ENCODE measurements at places on chromosomes 3 and 15.

DNA sequence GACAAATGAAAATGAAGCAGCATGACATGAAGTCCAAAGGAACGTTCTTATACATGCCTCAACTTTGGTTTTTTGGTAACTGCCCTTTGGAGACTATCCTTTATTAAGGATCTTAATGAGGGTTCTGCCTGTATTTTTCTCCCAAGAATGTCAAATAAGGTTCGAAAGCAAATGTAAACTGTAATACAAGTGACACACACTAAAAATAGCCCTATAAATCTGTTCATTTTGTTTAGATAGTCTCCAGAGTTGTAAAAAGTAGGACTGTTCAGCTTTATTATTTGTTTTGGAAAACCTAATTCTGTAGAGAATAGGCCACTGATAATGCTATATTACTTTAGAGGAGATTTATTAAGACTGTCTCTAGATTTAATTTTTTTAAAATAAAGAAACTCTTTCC, 80.5 kb upstream of the CDIN1 start:
- H3K4me1 ChIP-seq = no peaks in the 10 kb centered on the region
- H3K4me3 ChIP-seq = no peak overlapping the region
- no peak overlapping the region for H3K27ac ChIP-seq
- no peaks in the 10 kb centered on the region for H3K36me3 ChIP-seq
- H3K27me3 ChIP-seq = no peaks in the 10 kb centered on the region
- DNase-seq = no peak

GRCh38 chr15:53462651-53463050, 296.8 kb downstream of the WDR72 start:
- H3K27ac ChIP-seq = no peak overlapping the region
- no peak for DNase-seq
- H3K27me3 ChIP-seq = no peaks in the 10 kb centered on the region

DNA sequence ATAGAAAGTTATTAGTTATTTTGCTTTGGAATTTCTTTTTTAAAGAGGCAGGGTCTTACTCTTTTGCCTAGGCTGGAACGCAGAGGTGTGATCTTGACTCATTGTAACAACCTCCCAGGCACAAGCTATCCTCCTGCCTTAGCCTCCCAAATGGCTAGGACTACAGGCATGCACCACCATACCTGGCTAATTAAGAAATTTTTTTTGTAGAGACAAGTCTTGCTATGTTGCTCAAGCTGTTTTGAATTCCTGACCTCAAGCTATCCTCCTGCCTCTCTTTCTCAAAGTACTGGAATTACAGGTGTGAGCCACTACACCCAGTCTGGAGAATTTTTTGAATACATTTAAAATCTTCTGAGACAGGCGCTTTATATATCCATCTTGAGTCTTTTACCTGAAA, 49.5 kb downstream of the IQGAP1 start:
- no peaks in the 10 kb centered on the region for H3K27me3 ChIP-seq
- no peak overlapping the region for H3K27ac ChIP-seq
- peaks cover 7% of the 10 kb centered on the region for H3K36me3 ChIP-seq
- no peak overlapping the region for H3K4me3 ChIP-seq

- H3K36me3 ChIP-seq = no peaks in the 10 kb centered on the region
- no peak for DNase-seq
- H3K27ac ChIP-seq = no peak overlapping the region
- peaks cover 19% of the 10 kb centered on the region for H3K4me1 ChIP-seq
- peaks cover 3% of the 10 kb centered on the region for H3K27me3 ChIP-seq
- no peak overlapping the region for H3K4me3 ChIP-seq
Observed at GRCh38 chr3:186359078-186359477, 3.0 kb downstream of the DGKG start.

DNA sequence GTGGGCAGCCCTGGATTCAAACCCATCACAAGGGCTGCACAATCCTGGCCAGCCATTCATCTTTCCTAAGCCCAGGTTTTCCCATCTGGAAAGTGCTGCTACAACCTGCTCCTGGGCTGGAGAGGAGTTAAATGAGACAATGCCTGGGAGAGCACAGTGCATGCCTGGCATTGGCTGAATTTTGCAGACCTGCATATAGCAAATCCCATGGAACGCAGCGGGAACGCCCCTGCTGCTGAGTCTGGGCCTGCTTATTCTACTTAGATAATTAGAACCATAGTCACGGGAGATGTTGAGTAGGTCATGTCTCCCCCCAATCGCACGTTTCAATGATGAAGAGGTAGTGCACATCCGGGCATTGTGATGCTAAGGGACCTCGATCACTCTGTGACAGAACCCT, 46.6 kb downstream of the ABTB1 start:
- H3K36me3 ChIP-seq = no peaks in the 10 kb centered on the region
- no peak overlapping the region for H3K27ac ChIP-seq
- DNase-seq = no peak
- H3K4me1 ChIP-seq = no peaks in the 10 kb centered on the region
- no peaks in the 10 kb centered on the region for H3K27me3 ChIP-seq

GRCh38 chr3:39541917-39542329, 74.4 kb downstream of the MOBP start:
- no peak overlapping the region for H3K27ac ChIP-seq
- H3K27me3 ChIP-seq = no peaks in the 10 kb centered on the region
- DNase-seq = no peak
- no peaks in the 10 kb centered on the region for H3K4me1 ChIP-seq
- H3K36me3 ChIP-seq = no peaks in the 10 kb centered on the region

DNA sequence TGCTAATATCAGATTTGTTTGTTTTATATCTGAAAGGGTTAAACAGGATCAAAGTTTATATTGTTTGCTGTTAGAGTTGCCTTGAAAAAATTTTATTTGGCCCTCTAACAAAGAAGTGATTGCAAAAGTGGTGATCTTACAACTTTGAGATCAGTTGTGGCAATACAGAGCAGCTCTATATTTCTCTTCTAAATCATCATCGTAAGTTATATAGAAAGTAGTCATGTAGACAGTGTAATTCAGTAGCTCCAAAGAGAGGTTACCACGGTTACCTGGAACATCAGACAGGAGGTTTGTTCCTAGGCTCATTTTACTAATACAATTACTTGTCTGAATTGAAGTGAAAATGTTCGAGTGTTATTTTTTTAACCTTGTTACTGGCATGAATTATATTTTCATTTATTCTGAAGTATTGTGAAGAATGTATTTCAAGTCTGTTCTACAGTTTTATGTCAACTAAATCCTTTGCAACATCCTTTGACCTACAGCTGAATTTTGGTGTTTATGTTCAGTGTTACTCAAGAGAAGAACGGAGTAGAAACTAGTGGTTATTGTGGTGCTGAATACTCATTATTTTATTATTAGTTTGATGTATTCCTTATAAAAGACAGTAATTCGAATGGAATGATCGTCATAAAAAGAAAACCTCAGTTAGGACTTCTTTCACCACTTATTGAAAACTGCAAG, 214.2 kb downstream of the NAALADL2 start:
- no peak overlapping the region for H3K4me3 ChIP-seq
- no peaks in the 10 kb centered on the region for H3K4me1 ChIP-seq
- no peak for DNase-seq
- H3K36me3 ChIP-seq = no peaks in the 10 kb centered on the region
- no peak overlapping the region for H3K27ac ChIP-seq

- no peak overlapping the region for H3K27ac ChIP-seq
- no peaks in the 10 kb centered on the region for H3K27me3 ChIP-seq
- no peak overlapping the region for H3K4me3 ChIP-seq
- peaks cover 62% of the 10 kb centered on the region for H3K36me3 ChIP-seq
- DNase-seq = no peak
Observed at GRCh38 chr3:142492184-142492583, 44.3 kb upstream of the XRN1 start.

DNA sequence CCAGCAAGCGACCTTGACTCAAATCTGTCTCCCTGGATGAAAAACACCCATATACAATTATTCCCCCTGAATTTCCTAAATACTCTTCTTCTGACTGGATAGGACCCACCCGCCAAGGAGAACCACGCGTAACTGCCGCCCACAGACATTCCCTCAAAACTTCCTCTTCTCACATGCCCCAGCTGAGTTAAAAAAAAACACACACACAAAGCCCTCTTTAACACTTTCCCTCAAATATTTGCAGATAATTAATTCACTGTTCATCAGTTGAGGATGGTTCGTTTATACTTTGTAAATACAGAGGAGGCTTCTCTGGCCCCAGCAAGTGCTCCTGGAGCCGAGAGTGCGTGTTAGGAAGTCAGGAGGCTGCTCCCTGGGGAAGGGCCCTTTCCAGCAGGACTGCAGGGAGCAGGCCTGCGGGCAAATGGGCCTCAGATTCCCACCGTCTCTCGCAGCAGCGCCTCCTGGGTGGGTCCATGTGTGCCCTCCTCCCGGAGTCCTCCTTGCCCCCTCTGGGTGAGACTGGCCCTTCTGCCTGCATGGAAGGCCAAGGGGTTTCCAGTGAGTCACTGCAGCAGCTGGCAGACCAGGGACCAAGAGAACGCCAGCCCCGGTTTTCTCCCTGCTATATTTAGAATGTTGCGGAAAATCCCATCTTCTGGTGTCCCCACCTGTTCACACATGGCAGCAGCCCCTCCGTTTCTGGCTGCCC, 46.8 kb downstream of the MGLL start:
- peaks cover 13% of the 10 kb centered on the region for H3K4me1 ChIP-seq
- no peaks in the 10 kb centered on the region for H3K27me3 ChIP-seq
- H3K36me3 ChIP-seq = no peaks in the 10 kb centered on the region
- peak; percentile 30 for DNase-seq

- peaks cover 6% of the 10 kb centered on the region for H3K27me3 ChIP-seq
- DNase-seq = no peak
- no peak overlapping the region for H3K27ac ChIP-seq
Observed at GRCh38 chr15:57883701-57884100, 177.2 kb downstream of the POLR2M start.

GRCh38 chr15:75095594-75095993, 72.2 kb downstream of the PPCDC start:
- H3K4me3 ChIP-seq = no peak overlapping the region
- H3K27me3 ChIP-seq = no peaks in the 10 kb centered on the region
- no peaks in the 10 kb centered on the region for H3K36me3 ChIP-seq
- H3K27ac ChIP-seq = no peak overlapping the region

DNA sequence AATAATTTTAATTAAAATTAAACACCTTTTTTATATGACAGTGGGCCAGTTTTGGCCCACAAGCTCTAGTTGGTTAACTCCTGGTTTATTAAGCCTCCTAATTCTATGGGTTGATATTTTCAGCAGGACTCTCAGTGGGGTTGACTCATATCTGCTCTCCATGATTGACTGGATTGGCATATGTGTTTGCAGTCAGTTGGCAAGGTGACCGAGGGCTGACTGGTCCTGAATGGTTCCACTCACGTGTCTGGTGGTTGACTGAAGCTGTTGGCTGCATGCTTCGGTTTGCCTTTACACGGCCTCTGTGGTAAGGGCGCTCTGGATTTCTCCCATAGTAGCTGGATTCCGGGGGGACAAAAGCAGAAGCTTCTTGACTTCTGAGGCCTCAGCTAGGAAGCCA, 65.3 kb upstream of the ZNF280D start:
- peaks cover 5% of the 10 kb centered on the region for H3K4me1 ChIP-seq
- H3K36me3 ChIP-seq = no peaks in the 10 kb centered on the region
- no peak overlapping the region for H3K27ac ChIP-seq

GRCh38 chr3:57733790-57734189, 22.3 kb upstream of the SLMAP start:
- H3K27ac ChIP-seq = no peak overlapping the region
- no peaks in the 10 kb centered on the region for H3K27me3 ChIP-seq
- no peak overlapping the region for H3K4me3 ChIP-seq

- peak; percentile 47 for DNase-seq
- H3K4me1 ChIP-seq = peaks cover 3% of the 10 kb centered on the region
- no peaks in the 10 kb centered on the region for H3K36me3 ChIP-seq
- H3K27ac ChIP-seq = no peak overlapping the region
Observed at GRCh38 chr15:65189102-65189740, 4.1 kb upstream of the CLPX start.

DNA sequence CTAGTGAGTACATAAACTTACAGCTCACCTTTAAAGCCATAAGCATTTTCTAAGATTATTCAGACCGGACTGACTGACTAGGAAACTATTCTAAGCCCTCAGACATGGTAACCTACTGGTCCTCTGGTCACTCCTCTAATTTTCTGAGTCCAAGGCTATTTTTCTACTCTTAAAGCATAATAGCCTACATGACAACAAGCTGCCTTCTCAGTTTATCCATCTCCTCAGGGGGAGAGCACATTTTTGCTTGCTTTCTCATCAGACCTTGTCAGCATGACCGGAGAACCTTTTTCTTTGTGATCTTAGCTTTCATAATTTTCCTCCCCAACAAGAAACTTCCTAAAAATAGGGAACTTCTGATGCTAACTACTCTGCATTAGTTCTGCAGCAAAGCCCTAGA, 38.4 kb downstream of the UBP1 start:
- peaks cover 2% of the 10 kb centered on the region for H3K36me3 ChIP-seq
- H3K27me3 ChIP-seq = no peaks in the 10 kb centered on the region
- DNase-seq = no peak
- no peak overlapping the region for H3K27ac ChIP-seq
- no peak overlapping the region for H3K4me3 ChIP-seq
- H3K4me1 ChIP-seq = no peaks in the 10 kb centered on the region

DNA sequence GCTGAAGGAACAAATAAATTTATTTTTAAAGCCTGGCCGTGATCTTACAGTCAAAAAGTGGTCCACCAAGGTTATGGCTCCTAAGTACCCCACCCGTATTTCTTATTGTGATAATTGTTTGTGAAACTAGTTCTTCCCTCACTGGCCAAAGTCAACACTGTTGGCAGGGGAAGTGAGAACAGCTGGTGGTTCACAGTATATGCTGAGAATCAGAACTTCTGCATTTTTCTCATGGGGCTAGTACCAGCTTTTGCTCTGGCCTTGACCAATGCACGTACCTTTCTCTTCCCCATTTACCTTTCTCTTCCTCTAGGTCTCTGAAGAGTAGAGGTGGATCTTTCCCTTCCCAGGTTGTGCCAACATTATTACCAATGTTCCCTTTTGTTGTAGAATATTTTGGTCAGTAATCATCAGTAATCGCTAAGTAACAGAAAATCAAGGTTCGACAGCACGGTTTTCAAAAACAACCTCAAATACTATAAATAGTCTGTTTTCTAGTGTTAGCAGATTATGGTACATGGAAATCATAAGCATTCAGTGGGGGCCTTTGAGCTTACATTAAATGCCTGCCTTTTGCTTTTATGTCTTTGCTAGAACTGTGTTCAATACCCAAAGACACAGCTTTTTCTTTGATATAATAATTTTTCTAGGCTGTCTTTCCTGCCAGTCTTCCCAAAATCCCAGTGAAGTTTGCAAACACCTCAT, 268.0 kb downstream of the LPP start:
- H3K27me3 ChIP-seq = no peaks in the 10 kb centered on the region
- H3K36me3 ChIP-seq = no peaks in the 10 kb centered on the region
- H3K4me1 ChIP-seq = peaks cover 59% of the 10 kb centered on the region
- H3K27ac ChIP-seq = peak overlapping the region; percentile 94
- no peak overlapping the region for H3K4me3 ChIP-seq
- DNase-seq = peak; percentile 89

- no peak overlapping the region for H3K4me3 ChIP-seq
- no peaks in the 10 kb centered on the region for H3K36me3 ChIP-seq
- DNase-seq = no peak
- no peak overlapping the region for H3K27ac ChIP-seq
- H3K4me1 ChIP-seq = no peaks in the 10 kb centered on the region
Observed at GRCh38 chr3:124206225-124207055, 214.5 kb upstream of the ROPN1 start.

DNA sequence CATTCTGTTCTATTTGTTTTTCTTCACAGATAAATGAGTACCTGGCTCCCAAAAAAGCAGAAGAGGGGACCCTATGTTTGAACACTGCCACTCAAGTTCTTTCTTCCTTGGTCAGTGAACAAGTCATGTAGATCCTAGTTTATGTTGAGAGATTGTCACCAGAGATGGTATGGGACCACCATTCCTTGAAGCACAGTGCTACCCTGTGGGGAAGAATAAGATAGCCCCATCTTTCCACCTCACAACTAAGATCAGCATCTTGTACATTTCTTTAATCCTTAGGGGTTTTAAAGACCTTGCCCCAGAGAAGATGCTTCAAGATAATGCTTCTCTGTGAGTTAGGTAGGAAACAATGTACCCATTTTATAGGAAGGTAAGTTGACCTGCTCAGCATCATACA, 233.5 kb upstream of the WNT5A start:
- H3K27me3 ChIP-seq = no peaks in the 10 kb centered on the region
- no peak overlapping the region for H3K4me3 ChIP-seq
- H3K4me1 ChIP-seq = no peaks in the 10 kb centered on the region
- DNase-seq = no peak
